ENCODE measurements at places on chromosomes 6 and 20.

GRCh38 chr6:88825856-88826255, 137.6 kb downstream of the RNGTT start:
- no peak for DNase-seq

GRCh38 chr6:43125119-43125518, 46.0 kb upstream of the SRF start:
- no peak for DNase-seq

GRCh38 chr6:108947114-108947854, 99.1 kb downstream of the ARMC2 start:
- peak; percentile 99 for DNase-seq

DNA sequence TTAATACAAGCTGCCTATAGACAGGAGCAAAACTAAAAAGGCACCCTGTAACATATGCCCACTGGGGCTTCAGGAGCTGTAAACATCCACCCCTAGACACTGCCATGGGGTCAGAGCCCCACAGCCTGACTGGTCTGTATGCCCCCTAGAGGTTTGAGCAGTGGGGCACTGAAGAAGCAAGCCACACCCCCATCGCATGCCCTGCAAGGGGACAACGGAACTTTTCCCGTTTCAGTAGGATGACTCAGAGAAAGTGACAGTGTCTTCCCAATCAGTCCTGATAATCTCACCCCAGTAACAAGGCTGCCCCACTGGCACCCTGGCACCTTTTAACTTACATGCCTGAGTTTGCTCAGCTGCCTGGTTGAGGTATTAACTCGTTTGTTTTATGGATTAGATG, 35.9 kb downstream of the BEND3 start:
- DNase-seq = no peak

DNA sequence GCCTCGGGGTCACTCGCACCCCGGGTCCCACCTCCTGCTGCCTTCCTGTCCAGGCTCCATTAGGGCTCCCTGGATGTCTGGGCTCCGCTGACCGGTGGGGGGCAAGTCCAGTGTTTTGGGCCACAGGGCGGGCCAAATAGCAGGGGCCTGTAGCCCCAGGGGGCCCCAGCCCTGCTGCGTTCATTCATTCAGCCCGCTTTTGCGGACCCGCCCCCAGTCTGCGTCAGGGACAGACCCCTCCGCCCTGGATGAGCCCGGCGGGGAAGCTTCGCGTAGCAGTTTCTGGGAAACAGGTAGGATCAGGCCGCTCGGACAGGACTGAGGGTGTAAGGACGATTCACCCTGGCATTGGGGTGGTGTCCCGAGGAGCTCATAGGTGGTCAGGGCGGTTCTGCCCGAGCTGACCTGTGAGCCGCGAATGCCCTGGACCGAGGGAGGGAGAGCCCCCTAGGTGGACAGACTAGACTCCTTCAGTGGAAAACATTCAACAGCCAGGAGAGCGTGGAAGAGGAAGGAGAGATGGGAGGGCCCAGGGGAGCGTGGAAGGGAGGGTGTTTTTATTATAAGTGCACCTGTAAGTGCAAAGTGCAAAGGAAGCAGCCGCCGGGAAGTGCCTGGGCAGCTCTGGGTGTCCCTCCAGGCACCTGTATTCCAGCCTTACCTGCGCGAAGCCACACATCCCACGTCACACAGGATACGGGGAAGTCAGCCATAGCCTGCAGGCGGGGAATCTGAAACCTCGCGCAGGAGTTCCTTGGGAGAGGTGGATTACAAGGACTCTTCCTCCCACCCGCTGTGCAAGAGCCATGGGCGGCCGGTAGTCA, 662 bp downstream of the ENTPD6 start:
- DNase-seq = peak; percentile 67

GRCh38 chr6:158039571-158040050, 57.9 kb downstream of the SYNJ2 start:
- DNase-seq = no peak

GRCh38 chr6:7900621-7901020, 10.0 kb downstream of the TXNDC5 start:
- no peak for DNase-seq

GRCh38 chr6:10429638-10430427, 15.0 kb upstream of the TFAP2A start:
- peak; percentile 92 for DNase-seq

DNA sequence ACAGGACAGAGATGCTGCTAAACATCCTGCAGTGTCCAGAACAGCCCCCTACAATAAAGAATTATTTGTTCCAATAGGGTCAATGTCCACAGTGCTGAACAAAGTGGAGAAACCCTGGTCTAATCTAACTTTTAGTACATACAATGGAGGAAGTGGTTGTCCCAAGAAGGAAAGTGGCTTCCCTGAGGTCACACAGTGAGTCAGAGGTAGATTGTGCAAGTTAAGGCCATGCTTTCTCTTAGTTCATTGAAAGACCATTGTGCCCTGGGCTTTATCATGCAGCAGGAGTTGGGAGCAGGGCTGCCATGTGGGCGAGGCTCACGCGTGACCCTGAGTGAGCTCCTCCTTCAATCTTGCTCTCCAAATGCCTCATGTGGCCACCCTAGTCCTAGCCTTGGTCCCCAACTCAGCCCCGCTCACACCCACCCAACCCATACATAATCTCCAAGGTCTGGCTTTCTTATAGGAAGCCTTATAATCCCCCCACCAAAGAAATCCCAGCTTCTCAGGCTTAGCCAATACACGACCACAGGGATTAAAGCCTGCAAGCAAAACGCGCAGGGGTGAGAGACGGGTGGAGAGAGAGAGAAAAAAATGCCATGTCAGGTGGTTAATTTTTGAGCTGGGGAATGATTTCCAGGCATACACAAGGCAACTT, 19.9 kb downstream of the SLC13A3 start:
- DNase-seq = peak; percentile 54

DNA sequence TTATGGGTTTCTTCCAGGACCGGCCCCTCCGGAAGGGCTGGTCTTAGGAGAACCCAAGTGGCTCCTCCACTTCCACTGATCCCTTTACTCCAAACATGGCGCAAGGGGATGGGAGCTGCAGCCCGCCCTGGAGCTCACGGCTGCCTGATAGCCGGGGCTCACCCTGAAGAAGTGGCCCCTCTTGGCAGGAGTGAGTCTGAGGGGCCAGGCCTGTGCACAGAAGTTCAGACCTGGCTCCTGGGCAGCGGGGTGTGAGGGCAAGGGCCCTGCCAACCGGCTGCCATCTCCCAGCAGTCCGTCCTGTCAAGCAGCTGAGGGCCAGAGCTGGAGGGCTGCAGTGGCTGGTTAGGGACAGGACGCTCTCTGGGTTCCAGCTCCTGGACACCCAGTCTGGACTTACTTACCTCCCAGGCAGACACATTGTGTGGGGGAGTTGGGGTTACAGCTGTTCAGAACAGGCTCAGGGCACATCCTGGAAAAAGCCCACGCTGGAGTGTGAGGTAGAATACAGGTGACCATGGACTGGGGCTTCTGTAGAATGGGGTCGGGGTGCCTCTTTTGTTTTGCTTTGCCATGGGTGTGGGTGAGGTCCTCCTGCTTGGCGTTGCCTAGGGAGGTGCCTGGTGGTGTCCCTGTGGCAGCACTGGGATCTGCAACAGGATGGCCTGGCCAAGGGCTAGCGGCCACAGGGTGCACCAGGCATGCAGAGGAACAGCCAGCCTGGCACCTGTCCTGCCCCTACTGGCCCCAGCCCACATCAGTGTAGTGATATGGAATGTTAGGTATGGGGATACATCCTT, 88.4 kb downstream of the ASXL1 start:
- DNase-seq = no peak

GRCh38 chr6:129515004-129515403, 195.0 kb downstream of the ARHGAP18 start:
- DNase-seq = no peak

Data from epithelial cell of esophagus (primary cell).